HT1080 (cell line): ENCODE measurements at places on chromosomes 5 and 9.

DNA sequence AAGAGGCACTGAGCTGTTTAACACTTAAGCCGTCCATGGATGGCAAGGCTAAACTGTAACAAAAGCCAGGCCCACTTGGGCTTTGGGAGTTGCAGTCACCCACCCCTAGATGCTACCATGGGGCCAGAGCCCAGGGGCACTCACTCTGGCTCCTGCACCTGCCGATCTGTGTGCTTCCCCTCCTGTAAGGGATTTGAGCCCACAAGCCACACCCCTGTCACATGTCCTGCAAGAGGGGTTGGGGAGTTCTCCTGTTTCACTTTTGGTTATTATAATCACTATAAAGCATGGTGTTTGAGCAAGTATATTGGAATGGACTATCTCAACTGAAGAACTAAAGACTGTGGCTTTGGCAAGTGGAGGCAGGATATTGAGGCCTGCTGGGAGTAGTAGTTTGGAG lies 14.0 kb upstream of the GPR151 start:
- DNase-seq: no peak

DNA sequence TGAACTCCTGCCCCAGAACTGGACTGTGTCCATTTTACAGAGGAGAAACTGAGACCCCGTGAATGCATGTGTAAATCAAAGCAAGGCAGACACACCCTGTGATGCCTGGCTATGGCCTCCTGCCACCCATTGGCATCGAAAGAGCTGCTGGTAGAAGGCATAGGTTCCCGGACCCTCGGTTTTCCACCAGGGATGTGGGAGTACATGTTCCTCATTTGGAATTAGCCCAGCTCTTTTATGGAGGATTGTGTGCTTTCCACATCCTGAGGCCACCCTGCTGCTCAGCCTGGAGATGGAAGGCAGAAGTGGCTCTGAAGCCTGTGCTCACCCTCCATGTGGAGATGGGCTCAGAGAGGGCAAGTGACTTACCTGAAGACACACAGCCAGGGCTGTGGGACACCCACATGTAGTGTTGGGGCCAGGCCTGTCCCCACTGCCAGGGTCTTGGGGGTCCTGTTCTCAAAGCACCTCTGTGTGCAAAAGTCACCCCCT lies 2.8 kb downstream of the SUSD3 start:
- DNase-seq: no peak

DNA sequence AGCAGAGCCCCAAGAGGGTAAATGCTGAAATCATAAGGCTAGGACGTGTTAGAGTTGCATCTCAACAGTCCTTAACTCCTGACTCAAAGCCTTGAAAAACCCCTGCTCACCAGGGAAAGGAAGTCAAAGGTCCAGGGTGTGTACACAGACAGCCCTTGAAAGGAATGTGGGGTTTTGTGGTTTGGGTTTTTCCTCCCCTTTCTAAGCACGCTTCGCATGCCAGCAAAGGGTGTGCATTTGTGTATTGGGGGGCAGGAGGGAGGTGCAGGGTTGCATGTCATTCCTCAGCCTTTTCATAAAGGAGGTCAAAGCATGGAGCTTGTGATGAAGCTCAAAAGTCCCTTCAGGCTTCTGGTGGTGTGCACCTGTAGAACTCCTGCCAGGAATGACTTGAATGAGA lies 17.3 kb upstream of the XPA start:
- DNase-seq: peak; percentile 88

- no peak for DNase-seq
These were observed 12.7 kb upstream of the FGF1 start for GRCh38 chr5:142698447-142699183.

DNA sequence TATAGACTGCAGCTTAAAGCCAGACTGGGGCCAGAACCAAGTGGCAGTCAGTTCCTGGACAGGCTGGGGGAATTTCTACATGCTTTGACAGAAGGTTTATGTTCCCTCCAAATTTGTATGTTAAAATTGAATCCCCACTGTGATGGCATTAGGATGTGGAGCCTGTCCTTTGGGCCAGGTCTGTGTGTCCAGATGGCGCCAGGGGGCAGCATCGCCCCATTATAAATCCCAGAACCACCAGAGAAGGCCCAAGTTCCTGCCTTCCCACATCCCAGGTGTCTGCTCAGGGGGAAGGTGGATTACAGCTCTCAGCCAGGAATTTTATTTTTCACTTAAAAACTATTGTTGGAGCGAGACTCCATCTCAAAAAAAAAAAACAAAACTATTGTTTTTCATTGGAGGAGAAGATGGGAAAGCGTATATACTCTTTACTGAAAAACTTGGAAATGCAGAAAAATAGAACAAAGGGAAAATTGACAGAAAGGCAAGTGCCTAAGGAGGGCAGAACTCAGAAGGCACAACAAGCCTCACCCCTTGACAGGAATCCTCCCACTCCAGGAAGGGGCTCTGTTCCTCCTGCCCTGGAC lies 5.0 kb downstream of the IL3 start:
- DNase-seq: peak; percentile 80

- no peak for DNase-seq
These were observed 105.3 kb upstream of the RORB start for GRCh38 chr9:74391816-74392215.

- DNase-seq: no peak
These were observed 452.7 kb downstream of the BNC2 start for GRCh38 chr9:16417749-16418148.

DNA sequence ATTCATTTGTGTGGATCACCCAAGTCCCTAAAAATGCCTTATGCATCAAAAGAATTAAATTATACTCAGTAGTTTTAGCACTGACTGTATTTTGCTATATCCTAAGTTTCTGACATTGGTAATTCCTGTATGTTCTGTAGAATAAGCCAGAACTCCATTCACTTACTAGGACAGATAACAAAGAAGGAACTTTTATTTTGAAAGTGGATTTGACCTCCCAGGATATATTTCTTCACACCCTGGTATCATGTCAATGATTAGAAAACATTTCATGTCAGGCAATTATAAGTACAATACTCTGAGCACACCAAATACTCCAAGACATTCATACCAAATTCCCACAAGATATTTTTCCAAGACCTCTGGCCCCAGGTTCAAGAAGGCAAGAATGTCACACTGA lies 28.7 kb upstream of the MYOT start:
- DNase-seq: no peak
